ENCODE measurements at places on chromosomes 16 and 17. TPM values are rescaled to one million over a fixed set of nuclear protein-coding genes. Genes with fewer than 3 reads are reported as not detected.
A peak's percentile ranks its signal among the peaks of the same experiment; 100 is the strongest.

DNA sequence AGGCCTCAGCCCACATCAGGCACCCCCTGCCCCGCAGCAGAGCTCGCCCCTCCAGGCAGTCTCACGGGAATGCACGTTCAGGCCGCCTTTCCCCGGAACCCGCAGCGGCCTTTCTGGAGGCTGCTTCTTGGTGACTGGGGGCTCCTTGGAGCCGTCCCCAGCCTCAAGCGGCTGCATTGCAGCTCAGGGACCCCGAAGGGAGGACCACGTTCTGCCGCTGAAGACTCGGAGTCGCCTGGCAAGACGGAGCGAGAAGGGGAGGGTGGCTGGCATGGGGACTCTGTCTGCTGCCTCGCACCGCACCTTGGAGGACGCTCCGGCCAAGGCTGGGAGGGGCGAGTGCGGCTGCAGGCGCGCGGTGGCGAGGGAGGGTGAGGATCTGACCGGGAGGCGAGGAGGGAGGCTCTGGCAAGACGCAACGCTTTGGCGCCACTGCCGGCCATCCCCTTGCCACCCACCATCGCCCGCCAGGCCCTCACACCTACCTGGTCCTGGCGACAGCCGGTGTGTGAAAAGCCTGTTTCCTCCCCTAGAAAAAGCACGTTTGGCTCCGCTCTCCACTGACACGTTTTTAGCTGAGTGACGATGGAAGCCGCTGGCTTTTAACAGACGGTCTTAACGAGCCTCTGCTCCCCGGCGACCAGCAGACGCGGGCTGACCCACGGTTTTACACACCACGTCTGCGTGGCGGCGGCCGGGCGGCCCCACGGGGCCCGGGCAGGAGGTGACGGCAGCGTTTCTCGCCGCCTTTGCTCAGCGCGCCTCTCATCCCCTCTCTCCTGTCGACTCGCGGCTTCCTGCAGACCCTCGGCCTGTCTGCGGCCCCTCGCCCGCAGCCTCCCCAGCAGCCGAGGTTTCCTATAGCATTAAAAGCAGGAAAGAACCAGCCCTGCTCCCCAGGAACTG lies 16.7 kb upstream of the GNG13 start:
- no peak overlapping the region for H3K4me3 ChIP-seq
- DNase-seq = no peak
- H3K4me1 ChIP-seq = no peaks in the 10 kb centered on the region
- H3K36me3 ChIP-seq = no peaks in the 10 kb centered on the region
- H3K27me3 ChIP-seq = peaks cover 18% of the 10 kb centered on the region
- no peak overlapping the region for H3K27ac ChIP-seq

DNA sequence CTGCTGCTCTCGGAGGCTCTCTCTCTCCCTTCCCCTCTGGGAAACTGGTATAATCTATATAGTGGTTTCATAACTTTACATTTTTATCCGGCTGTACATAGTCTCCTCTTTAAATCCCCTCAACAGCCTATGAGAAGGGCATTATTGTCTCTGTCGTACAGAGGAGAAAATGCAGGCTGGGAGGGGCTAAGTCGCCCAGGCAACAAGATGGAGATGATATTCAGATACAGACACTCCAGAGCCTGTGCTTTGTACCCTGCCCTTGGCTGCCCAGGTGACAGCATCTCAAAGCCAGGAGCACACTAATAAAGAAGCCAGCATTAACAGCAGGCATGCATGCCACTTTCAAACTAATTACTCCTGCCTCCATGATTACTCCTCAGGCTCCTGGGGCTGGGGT lies 4.7 kb upstream of the EIF1 start:
- DNase-seq = no peak
- no peak overlapping the region for H3K27ac ChIP-seq
- peaks cover 8% of the 10 kb centered on the region for H3K4me1 ChIP-seq

- H3K27me3 ChIP-seq = peaks cover 2% of the 10 kb centered on the region
- H3K27ac ChIP-seq = no peak overlapping the region
- H3K4me3 ChIP-seq = no peak overlapping the region
- no peak for DNase-seq
Measured at GRCh38 chr17:6524520-6524919, 31.8 kb downstream of the PITPNM3 start.

DNA sequence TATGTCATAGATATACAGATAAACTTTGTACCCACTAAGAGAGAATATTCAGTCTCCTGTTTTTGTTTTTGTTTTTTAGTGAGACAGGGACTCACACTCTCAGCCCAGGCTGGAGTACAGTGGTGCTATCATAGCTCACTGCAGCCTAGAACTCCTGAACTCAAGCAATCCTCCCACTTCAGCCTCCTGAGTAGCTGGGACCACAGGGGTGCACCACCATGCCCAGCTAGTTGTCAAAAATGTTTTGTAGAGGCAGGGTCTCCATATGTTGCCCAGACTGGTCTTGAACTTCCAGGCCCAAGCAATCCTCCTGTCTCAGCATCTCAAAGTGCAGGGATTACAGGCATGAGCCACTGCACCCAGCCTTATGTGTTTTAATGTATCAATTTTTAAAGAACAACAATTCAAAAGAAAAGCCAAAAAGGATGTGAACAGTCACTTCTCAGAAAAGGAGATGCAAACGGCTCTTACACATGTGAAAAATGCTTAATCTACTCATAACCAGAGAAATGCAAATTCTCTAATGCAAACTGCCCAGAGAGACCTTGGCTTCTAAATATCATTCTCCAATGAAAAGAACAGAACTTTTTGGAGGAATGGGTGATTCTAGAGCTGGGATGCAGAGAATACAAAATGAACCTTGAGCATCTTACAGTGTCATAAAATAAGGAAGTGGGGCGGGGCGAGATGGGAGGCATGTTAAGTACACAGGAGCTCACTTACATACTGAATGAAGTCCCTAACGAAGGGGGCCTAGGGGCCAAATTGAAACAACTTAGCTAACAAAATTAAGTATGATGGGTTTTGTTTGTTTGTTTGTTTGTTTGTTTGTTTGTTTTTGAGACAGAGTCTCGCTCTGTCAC lies 7.3 kb upstream of the CMTM3 start:
- H3K27ac ChIP-seq = no peak overlapping the region
- no peaks in the 10 kb centered on the region for H3K36me3 ChIP-seq
- no peaks in the 10 kb centered on the region for H3K27me3 ChIP-seq

DNA sequence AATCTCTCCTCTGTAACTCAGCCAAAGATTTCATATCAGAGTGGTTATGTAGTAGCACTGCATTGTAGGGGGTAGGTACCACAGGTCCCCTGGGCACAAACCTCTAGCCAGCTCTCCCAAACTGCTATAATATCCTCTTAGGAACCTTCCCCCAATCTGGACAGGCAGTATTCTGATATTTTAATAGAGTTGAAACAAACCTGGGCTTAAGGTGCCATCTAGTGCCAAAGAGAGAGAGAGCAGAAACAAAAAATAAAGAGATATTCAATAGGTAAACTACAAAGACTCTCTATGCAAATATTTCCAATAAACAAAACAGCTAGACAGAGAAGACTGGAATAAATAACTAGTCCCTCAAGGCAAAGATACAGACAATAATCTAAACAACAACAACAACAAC lies 1070.0 kb downstream of the CDH11 start:
- H3K4me3 ChIP-seq = no peak overlapping the region
- H3K27me3 ChIP-seq = no peaks in the 10 kb centered on the region
- H3K27ac ChIP-seq = no peak overlapping the region
- H3K36me3 ChIP-seq = peaks cover 8% of the 10 kb centered on the region
- no peak for DNase-seq

- peaks cover 6% of the 10 kb centered on the region for H3K36me3 ChIP-seq
- H3K27me3 ChIP-seq = no peaks in the 10 kb centered on the region
- DNase-seq = no peak
- H3K4me1 ChIP-seq = peaks cover 2% of the 10 kb centered on the region
Measured at GRCh38 chr16:31111881-31112466, 3.8 kb downstream of the BCKDK start.

DNA sequence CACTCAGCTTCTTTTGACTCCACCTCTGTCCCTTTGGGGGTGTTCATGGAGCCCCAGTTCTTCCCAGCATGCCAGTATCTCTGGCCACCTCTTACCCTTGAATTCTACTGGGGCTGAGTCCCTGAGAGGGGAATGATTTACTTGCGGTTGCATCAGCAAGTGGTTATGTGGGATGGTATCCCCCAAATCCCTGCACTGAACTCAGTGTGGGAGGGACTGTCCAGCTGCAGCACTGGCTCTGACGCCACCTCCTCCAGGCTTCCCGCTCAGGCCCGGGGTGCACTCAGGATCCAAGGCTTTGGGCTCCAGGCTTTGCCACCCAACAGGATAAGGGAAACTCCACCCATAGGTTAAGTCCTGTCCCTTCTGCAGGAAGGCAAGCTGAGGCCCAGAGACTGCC lies 21.1 kb upstream of the BRD7 start:
- DNase-seq = no peak
- peaks cover 25% of the 10 kb centered on the region for H3K27me3 ChIP-seq
- no peak overlapping the region for H3K27ac ChIP-seq
- H3K36me3 ChIP-seq = no peaks in the 10 kb centered on the region
- peaks cover 6% of the 10 kb centered on the region for H3K4me1 ChIP-seq

- H3K4me1 ChIP-seq = peaks cover 5% of the 10 kb centered on the region
- no peaks in the 10 kb centered on the region for H3K27me3 ChIP-seq
- no peak overlapping the region for H3K27ac ChIP-seq
- H3K4me3 ChIP-seq = no peak overlapping the region
- DNase-seq = no peak
Measured at GRCh38 chr17:62562656-62563055, 64.8 kb upstream of the MRC2 start.

GRCh38 chr17:47235923-47236322 lies 17.7 kb upstream of the ITGB3 start:
- peaks cover 19% of the 10 kb centered on the region for H3K27me3 ChIP-seq
- no peaks in the 10 kb centered on the region for H3K36me3 ChIP-seq

- no peak overlapping the region for H3K4me3 ChIP-seq
- no peak for DNase-seq
- H3K27me3 ChIP-seq = peaks cover 13% of the 10 kb centered on the region
- H3K36me3 ChIP-seq = peaks cover 4% of the 10 kb centered on the region
- peaks cover 20% of the 10 kb centered on the region for H3K4me1 ChIP-seq
Measured at GRCh38 chr17:82278786-82279391, 5.4 kb upstream of the CSNK1D start.

DNA sequence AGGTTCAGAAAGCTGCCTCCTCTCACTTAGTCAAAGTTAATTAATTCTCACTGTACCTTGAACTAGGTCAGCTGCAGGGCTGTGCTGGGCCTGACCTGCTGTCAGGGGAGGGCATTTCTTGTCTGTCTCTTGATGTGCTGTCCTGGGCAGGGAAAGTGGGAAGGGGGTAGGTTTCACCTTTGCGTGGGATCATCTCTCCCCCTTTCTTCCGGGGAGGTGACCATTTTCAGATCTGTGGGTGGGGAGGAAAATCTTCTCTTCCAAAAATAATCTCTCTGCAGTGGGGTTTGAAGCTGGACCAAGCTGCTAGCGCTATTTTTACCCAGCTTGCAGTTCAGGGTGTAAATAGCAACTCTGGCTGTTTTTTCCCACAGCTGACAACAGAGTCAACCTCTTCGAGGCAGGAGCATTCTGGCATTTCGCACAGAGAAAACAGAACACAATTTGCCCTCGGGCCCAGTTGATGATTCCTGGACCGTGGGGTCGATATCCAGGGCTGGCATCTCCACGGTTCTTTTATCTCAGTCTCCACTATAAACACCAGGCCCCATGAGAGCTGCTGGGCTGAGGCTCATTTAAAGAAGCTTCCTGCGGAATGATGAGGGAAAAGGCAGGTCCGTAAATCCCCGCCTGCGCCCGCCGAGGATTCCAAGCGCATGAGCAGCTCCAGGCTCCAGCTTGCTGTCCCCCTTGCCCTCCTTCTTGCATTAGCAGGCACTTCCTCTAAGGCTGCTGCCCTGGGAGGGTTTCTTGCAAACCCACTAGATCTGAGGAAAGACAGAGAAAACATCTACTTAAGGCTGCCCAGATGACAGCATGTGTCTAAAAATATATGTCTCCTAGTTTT lies 93.9 kb downstream of the YPEL2 start:
- H3K4me1 ChIP-seq = peaks cover 31% of the 10 kb centered on the region
- peak overlapping the region; percentile 29 for H3K27ac ChIP-seq

DNA sequence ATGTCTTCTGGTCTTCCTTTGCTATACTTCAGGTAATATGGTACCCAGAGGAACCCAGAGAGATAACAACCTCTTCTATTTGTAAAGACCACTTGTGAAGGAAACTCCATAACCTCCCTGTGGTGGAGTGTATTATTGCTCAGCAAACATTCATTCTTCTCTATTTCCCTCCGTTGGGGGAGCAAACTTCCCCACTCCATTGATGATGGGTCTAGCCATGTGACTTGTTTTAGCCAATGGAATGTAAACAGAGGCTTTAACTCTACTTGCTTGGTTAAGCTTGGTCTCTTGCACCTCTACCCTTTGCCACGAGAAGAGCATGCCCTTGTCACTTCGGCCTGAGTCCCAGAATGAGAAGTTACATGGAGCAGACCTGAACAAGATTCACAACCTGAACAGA lies 30.0 kb upstream of the SKAP1 start:
- no peak overlapping the region for H3K27ac ChIP-seq
- no peak for DNase-seq
- no peak overlapping the region for H3K4me3 ChIP-seq

GRCh38 chr16:66342294-66342900 lies 24.1 kb upstream of the CDH5 start:
- H3K27me3 ChIP-seq = peaks cover 15% of the 10 kb centered on the region
- no peak overlapping the region for H3K27ac ChIP-seq
- H3K4me3 ChIP-seq = no peak overlapping the region
- H3K36me3 ChIP-seq = peaks cover 3% of the 10 kb centered on the region
- peak; percentile 33 for DNase-seq

- H3K4me1 ChIP-seq = no peaks in the 10 kb centered on the region
- DNase-seq = no peak
- no peak overlapping the region for H3K4me3 ChIP-seq
- H3K27me3 ChIP-seq = peaks cover 4% of the 10 kb centered on the region
- H3K36me3 ChIP-seq = no peaks in the 10 kb centered on the region
Measured at GRCh38 chr16:360698-361336, 8.3 kb upstream of the AXIN1 start.

DNA sequence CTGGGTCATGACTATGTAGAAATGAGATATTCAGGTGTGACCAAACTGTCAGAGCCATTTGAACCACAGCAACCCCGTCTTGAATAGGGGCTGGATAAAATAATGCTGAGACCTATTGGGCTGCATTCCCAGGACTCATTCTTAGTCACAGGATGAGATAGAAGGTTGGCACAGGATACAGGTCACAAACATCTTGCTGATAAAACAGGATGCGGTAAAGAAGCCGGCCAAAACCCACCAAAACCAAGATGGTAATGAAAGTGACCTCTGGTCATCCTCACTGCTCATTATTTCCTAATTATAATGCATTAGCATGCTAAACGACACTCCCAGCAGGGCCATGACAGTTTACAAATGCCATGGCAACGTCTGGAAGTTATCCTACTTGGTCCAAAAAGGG lies 545.5 kb downstream of the TMEM114 start:
- no peaks in the 10 kb centered on the region for H3K36me3 ChIP-seq
- no peak overlapping the region for H3K27ac ChIP-seq
- H3K4me1 ChIP-seq = no peaks in the 10 kb centered on the region
- no peak for DNase-seq
- peaks cover 9% of the 10 kb centered on the region for H3K27me3 ChIP-seq

The MAPK8IP3 gene
- 153 TPM for total RNA-seq

The GNAO1 gene
- 14.6 TPM for total RNA-seq

The SRCIN1 gene
- 13.8 TPM for total RNA-seq

The TBC1D3C gene
- total RNA-seq = not detected

The ALOX15 gene
- total RNA-seq = 0.69 TPM

The COTL1 gene
- total RNA-seq = 40.6 TPM

The ARL4D gene
- total RNA-seq = 4.9 TPM
